ENCODE measurements at places on chromosomes 16 and 17.
A peak's percentile ranks its signal among the peaks of the same experiment; 100 is the strongest.

GRCh38 chr16:88375236-88375975, 7.4 kb upstream of the ZNF469 start:
- no peak for DNase-seq

GRCh38 chr16:72255786-72256185, 83.8 kb upstream of the PMFBP1 start:
- no peak for DNase-seq

DNA sequence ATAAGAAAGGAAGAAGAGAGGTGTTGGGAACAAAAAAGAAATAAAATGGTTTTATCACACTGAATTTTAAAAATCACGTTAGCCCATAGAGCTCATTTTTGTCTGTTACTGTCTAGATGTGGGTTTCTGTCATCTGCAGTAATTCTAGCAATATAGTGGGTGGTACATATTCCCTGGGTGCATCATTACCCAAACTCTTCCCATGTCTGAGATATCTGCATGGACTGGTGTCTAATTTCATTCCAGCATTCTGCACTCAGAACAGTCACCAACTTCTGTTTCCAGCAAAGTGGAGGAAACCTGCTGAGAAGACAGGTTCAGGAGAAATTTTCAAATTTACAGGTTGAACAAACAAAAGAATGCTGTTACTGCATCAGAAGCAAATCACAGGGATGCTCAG, 263.8 kb downstream of the CDH11 start:
- no peak for DNase-seq

DNA sequence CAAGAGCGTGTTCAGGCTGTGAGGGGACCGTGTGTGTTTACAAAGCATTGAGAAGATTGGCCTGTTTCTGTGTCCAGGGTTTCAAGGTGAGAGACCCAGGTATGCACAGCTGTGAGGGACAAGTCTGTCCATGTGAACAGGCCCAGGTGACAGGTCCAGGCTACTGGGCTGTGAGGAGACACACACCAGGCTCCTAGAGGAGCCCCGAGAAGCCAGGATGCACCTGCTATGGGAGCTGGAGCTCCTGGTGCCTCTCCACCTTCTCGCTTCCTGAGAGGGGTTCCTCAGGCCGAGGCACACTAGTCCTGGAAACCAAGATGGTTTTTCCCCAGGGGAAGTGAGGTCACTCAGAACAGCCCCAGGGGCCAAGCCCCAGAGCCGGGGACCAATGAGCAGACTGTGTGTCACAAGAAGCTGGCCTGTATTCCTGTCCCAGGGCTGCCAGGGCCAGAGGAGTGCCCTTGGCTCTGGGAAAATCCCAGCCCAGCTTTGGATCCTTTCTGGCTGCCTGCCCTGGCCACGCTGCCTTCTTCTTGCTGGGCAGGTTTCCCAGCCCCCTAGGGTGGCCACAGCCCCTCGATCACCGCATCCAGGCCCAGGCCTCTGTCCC, 153.4 kb upstream of the PLCG2 start:
- DNase-seq = peak; percentile 33

GRCh38 chr17:29589524-29590410, at the start of gene GIT1:
GIT1 (minus strand) TSS chr17:29589648; CDS start chr17:29589378, 270 bp downstream.
- DNase-seq = peak; percentile 83

Data from stimulated activated CD4-positive, alpha-beta T cell treated with anti-CD3 and anti-CD28 coated beads, Interleukin-1b, Interleukin-23, amount 100 ng/mL, for 48 hours (primary cell).